PC-9 (cell line): ENCODE measurements at places on chromosomes 3 and 15. TPM values are rescaled to one million over a fixed set of nuclear protein-coding genes. Genes with fewer than 3 reads are reported as not detected.

- no peak for DNase-seq
- peaks cover 15% of the 10 kb centered on the region for H3K4me1 ChIP-seq
- no peak overlapping the region for H3K27ac ChIP-seq
- no peak overlapping the region for H3K4me3 ChIP-seq
Measured at GRCh38 chr3:150540991-150541390, 5.3 kb downstream of the SERP1 start.

The SLC22A14 gene
- not detected in 2 replicates for total RNA-seq

DNA sequence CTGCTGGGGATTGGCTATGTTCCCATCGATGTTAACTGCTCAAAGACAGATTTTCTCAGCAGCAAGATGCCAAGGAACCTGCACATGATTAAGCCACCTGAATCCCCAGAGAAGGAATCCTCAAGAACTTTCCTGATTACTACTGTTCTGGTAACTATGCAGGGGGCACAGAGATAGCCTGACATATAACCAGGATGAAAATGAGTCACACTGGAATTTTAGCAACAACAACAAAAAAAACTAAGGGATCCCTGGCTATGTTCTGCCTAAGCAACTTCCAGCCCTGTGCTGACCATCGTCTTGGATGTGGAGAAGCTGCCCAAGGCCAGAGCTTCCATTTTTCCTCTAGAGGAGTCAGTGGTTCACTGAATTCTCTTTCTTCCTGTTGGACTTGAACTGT, 13.8 kb downstream of the RIOX2 start:
- DNase-seq = no peak
- H3K27ac ChIP-seq = no peak overlapping the region
- peaks cover 25% of the 10 kb centered on the region for H3K4me1 ChIP-seq
- no peak overlapping the region for H3K4me3 ChIP-seq

GRCh38 chr15:26134152-26134551, 271.0 kb upstream of the ATP10A start:
- no peaks in the 10 kb centered on the region for H3K36me3 ChIP-seq
- DNase-seq = no peak
- 0 out of 2 replicates have a peak, but pooled peaks cover 3% of the 10 kb centered on the region for H3K27me3 ChIP-seq
- H3K4me3 ChIP-seq = no peak overlapping the region

The THSD4 gene
- total RNA-seq = 29.3 and 33.1 TPM in 2 replicates

- H3K36me3 ChIP-seq = no peaks in the 10 kb centered on the region
- no peak overlapping the region for H3K4me3 ChIP-seq
- DNase-seq = no peak
- no peak overlapping the region for H3K27ac ChIP-seq
- H3K27me3 ChIP-seq = no peaks in the 10 kb centered on the region
Measured at GRCh38 chr15:68152342-68152741, 52.8 kb downstream of the CALML4 start.

The ZKSCAN7 gene
- total RNA-seq = 0.83 TPM in 2 replicates

The LDHAL6B gene
- not detected in 2 replicates for total RNA-seq

DNA sequence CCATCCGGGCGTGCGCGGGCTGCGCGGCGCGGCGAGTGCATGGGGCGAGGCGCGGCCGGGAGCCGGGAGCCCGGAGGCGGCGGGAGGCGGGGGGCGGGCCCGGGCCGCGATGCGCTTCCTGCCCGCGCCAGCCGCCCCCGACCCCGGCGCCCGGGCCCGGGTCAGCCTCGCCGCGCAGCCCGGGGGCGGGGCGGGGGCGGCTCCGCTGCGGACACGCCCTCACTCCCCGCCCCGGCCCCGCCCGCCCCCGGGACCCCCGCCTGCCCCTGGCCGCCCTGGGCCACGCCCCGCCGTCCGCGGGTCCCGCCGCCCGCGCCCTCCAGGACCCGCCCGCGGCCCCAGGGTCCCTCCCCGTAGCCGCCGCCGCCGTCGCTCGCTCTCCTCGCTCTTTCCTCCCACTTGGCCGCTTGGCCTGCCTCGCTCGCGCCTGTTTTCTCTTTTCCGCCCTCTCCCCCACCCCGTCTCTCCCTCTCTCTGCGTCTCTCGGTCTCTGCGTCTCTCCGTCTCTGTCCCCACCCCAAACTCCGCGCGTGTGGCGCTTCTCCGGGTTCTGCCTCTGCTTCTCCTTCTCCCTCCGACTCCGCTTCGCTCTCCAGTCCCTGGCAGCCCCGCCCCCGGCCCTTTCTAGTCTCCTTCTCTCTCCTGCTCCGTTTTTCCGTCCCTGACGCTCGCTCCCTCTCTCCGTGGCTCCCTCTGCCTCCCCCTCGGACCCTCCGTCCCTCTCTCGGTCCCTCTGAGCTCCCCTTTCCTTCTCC, at the start of gene PLXND1:
Gene PLXND1 (minus strand): TSS at position 41 of the 755 bp plus-strand sequence. CDS start 37 bp downstream, at position 4.
- H3K4me3 ChIP-seq = peak within 1 kb of the TSS; percentile 71
- peaks cover 29% of the 10 kb centered on the region for H3K4me1 ChIP-seq
- H3K27me3 ChIP-seq = peaks cover 9% of the 10 kb centered on the region; the same call in 1 of the 2 replicates
- no peak for DNase-seq
- no peak within 1 kb of the TSS for H3K27ac ChIP-seq
- H3K36me3 ChIP-seq = no peaks in the 10 kb centered on the region

DNA sequence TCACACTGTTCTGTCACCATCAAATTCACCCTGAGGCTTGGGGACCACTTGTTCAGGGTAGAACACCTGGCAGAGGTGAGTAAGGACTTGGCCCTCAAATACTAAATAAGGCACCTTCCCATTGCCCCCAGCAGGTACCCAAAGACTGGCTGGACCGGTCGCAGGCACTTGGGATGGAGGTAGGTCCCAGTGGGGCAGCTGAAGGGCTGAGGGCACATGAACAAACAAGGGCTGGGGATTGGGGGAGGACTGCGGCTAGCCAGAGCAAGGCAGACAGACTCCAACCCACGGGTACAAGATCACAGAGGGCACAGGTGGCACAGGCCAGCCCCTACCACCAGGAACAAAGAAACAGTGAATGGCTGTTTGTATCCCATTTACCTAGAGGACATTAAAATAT, 1.9 kb downstream of the MRPS25 start:
- DNase-seq = no peak
- no peaks in the 10 kb centered on the region for H3K27me3 ChIP-seq
- peak overlapping the region; percentile 97; the same call in 1 of the 2 replicates for H3K4me3 ChIP-seq
- no peaks in the 10 kb centered on the region; the same call in 1 of the 2 replicates for H3K36me3 ChIP-seq

DNA sequence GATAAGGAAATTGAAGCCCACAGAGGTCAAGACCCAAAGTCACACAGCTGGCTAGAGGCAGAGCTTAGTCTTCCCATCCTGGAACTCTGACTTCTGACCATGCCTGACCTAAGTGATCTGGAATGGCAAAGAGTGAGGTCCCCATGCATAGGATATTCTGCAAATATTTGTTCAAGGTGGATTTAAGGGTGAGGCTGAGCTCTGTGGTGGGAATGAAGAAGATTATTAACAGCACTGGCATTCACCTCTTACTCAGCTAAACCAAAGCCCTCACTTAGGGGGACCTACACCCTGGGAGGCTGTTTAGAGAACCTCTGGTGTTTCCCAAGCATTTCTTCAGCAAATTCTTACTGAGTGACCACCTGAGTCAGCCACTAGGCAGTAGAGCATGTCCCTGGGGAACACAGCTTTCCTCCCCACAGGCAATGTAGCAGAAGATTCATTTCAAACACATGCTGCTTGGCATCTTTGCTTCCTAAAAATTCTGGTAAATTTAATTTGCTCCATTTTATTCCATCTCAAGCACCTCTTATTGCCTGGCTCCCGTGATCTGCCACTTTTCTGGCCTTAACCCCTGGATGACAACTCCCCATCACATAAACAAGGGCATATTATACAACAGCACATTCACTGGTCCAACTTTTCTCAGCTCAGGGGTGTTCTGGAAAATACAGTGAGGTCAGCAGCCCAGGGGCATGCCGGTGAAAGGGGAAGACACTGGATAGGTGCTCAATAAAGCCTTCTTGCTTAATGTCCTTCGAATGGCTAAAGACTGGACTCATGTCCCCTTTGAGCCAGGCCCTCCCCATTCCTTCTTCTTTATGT, 176.0 kb downstream of the ABHD5 start:
- no peak overlapping the region for H3K4me3 ChIP-seq
- no peaks in the 10 kb centered on the region for H3K27me3 ChIP-seq
- no peaks in the 10 kb centered on the region for H3K36me3 ChIP-seq
- H3K27ac ChIP-seq = peak overlapping the region; percentile 97
- peaks cover 75% of the 10 kb centered on the region for H3K4me1 ChIP-seq

- H3K4me3 ChIP-seq = no peak overlapping the region
- H3K36me3 ChIP-seq = no peaks in the 10 kb centered on the region
- no peaks in the 10 kb centered on the region for H3K4me1 ChIP-seq
Measured at GRCh38 chr15:70558406-70559264, 204.7 kb downstream of the UACA start.

DNA sequence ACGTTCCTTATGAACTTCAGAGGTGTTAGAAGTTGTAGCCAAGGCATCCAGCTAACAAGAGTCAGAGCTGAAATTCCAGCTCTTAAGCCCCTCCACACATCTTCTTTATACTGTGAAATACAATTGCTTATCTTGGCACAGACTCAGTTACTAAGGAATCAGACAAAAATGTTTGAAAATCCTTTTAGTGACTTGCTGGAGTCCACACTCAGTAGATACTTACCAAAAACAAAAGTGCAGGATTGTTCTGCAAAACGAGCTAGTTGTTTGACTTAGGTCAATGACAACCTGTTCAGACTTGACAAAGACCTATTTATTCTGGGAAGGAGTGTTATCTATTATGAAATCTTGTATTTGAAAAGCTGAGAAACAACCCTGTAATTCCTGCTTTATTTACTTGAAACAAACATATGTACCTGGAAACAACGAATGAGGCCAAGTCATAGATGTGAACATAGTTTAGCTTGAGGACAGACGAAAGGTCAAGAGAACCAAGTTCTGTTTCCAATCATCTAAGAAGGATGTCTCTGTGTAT, 38.5 kb downstream of the B3GNT5 start:
- no peak for DNase-seq
- peak overlapping the region; percentile 3; the same call in 1 of the 2 replicates for H3K4me3 ChIP-seq

The AHSG gene
- not detected in 2 replicates for total RNA-seq

The ALDH1L1 gene
- 46.9 and 50.0 TPM in 2 replicates for total RNA-seq

DNA sequence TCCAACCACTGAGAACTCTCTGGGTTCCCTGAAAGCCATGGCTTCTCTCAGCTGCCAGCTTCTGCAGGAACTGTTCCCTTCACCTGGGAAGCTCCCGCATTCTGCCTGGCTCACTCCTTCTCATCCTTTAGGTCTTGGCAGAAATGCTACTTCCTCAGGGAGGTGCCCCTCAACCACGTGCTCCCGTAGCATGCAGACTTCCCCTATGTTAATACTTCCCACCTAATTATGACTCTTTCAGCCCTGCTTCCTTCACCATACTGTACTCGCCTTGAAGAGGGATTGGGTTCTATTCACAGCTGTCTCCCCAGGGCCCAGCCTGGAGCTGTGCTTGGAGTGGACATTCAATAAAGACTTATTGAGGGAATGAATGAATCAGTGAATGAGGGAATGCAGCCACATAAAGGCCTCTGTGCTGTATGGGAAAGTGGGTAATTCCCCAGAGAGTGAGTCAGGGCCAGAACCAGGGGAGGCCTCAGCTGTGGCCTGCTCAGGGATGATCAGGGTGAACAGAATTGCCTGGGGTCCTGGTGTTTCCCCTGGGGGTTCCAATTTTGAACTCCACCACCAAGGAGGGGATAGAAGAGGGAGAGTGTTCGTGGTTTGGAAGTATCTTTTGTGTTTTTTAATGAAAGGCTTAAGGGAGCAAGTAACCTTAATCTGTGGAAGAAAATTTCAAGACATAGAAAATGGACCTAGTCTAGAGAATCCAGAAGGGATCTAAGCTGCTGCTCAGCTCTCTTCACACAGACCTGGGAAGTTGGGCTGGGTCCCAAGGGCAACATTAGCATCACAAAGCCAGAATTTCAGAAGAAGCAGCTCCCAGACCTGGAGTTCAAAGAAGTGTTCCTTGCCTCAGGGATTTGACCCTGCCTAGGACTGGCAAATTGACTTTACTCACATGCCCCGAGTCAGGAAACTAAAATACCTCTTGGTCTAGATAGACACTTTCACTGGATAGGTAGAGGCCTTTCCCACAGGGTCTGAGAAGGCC, 14.6 kb upstream of the FAM107A start:
- no peaks in the 10 kb centered on the region for H3K4me1 ChIP-seq
- no peaks in the 10 kb centered on the region for H3K36me3 ChIP-seq
- peaks cover 12% of the 10 kb centered on the region; the same call in 1 of the 2 replicates for H3K27me3 ChIP-seq

The ASB14 gene
- total RNA-seq = not detected in 2 replicates

GRCh38 chr3:190339130-190339529, 16.9 kb upstream of the CLDN1 start:
- H3K36me3 ChIP-seq = no peaks in the 10 kb centered on the region
- peak overlapping the region; percentile 38 for H3K27ac ChIP-seq
- H3K4me3 ChIP-seq = no peak overlapping the region
- no peak for DNase-seq
- H3K4me1 ChIP-seq = peaks cover 21% of the 10 kb centered on the region
- H3K27me3 ChIP-seq = no peaks in the 10 kb centered on the region

DNA sequence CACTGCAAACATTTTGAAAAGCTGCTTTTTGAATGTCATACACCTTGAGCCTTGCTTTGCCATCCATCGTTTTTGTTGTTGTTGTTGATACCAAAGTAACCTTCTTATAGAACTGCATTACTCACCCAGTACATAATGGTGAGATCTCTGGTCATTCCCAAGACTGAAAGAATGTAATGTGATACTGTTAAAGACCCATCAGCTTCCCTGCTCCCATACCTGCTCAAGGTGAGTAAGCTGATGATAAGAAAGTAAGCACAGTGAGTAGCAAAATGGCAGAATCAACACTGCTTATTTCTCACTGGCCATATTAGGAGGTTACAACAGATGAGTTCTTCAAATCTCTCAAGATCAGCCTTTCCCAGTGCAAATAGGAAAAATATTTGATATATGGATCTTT, 89.8 kb downstream of the CADPS start:
- no peaks in the 10 kb centered on the region for H3K4me1 ChIP-seq
- DNase-seq = no peak
- no peak overlapping the region for H3K27ac ChIP-seq
- no peaks in the 10 kb centered on the region for H3K27me3 ChIP-seq
- no peak overlapping the region for H3K4me3 ChIP-seq

GRCh38 chr3:162166543-162166942, 669.9 kb downstream of the OTOL1 start:
- DNase-seq = no peak
- H3K4me3 ChIP-seq = no peak overlapping the region
- H3K4me1 ChIP-seq = no peaks in the 10 kb centered on the region

The COLQ gene
- 0.79 TPM in 1 of 2 replicates, not detected in the other for total RNA-seq

The PLXND1 gene
- 44.4 and 50.4 TPM in 2 replicates for total RNA-seq

DNA sequence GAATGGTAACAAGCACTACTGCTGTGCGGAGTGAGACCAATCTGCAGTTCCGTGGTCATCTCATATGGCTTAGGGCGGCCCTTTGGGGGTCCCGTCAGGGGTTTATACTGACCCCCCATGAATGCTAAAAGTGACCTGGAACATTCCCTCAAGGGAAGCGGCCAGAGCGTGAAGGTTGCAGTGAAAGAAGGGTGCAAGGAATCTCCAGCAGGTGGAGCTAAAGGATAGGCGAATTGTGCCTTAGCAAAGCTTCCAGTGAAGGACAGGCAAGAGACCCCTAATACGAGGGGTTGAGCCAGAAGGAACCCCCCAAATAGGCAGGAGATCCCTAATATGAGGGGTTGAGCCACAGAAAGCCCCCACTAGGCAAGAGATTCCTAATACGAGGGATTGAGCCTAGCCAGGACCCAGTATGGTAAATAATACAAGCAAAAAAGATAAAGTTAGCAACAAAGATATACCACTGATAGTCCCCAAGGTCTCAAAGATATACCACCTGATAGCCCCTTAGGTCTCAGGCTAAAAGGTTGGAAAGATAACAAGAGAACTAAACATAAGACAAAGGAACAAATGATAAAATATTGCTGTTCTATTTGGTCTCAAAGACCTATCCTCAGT, 32.8 kb downstream of the ZNF589 start:
- H3K36me3 ChIP-seq = no peaks in the 10 kb centered on the region
- no peak overlapping the region for H3K27ac ChIP-seq
- DNase-seq = peak; percentile 44

GRCh38 chr3:149723781-149724180, 28.5 kb downstream of the COMMD2 start:
- H3K27me3 ChIP-seq = no peaks in the 10 kb centered on the region
- no peak for DNase-seq
- H3K4me3 ChIP-seq = no peak overlapping the region
- H3K4me1 ChIP-seq = no peaks in the 10 kb centered on the region
